ENCODE measurements at places on chromosomes 7 and 10. TPM values are rescaled to one million over a fixed set of nuclear protein-coding genes. Genes with fewer than 3 reads are reported as not detected.

- no peak for DNase-seq
Observed at GRCh38 chr7:103499976-103500375, 54.0 kb upstream of the SLC26A5 start.

DNA sequence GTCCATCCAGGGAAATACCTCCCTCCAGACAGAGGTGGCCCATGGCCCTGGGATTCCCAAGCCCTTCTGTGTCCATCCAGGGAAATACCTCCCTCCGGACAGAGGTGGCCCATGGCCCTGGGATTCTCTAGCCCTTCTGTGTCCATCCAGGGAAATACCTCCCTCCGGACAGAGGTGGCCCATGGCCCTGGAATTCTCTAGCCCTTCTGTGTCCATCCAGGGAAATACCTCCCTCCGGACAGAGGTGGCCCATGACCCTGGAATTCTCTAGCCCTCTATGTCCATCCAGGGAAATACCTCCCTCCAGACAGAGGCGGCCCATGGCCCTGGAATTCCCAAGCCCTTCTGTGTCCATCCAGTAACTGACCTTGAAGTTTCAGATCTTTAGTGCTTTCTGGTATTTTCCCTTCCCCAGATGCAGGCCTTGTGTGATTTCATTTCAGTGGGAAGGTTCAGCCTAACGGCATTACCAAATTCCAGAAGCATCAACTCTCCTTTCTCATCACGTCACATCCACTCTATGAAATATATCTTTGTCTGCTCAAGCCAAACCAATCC lies 28.8 kb upstream of the DIP2C start:
- DNase-seq: no peak

Gene ANKRD30A
- not detected for total RNA-seq

Gene KCP
- total RNA-seq: not detected

DNA sequence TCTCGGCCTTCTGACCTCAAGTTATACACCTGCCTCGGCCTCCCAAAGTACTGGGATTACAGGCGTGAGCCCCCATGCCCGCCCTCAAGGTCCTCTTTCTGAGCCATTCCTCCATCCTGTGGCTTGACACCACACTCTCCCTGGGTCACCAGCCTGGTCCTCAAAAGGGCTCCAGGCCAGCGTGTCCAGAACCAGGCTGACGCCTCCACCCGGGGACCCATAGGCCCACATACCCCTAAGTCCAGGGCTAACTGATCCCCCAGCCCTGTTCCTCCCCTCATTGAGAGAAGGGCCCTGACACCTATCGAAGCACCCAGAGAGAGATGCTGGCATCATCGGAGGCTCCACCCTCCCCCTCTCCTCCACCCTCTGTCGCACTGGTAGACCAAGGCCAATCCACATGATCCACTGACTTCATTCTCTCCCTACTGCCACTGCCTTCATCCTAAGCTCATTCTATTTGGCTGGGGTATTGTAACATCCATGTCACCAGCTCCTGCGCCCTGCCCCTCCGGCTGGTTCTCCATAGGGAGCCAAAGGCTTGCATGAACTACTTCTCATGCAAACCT lies 46.7 kb downstream of the TMEM270 start:
- no peak for DNase-seq

DNA sequence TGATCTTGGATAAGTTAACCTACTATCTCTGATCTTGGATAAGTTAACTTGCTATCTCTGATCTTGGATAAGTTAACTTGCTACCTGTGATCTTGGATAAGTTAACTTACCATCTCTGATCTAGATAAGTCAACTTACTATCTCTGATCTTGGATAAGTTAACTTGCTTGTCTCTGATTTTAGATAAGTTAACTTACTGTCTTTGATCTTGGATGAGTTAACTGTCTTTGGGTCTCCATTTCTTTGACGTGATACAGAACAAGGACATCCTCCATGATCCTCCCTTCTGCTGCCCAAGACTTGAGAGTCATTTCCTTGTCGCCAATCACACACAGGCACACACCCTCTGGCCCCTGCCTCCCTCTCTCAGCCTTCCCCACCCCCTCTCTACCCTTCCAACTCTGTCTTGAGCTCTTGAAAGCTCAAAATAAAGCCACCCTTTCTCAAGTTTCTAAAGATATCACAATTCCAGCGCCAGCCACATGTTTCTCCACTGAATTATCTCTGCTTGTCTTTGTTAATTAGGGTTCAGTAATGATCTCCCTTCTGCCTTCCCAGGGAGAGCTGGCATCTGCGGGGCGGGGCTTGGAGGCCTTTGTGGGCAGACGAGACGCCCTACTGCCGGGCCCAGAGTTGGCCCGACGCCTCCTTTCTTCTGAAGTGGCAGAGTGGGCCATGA lies 85.1 kb upstream of the GTF2I start:
- DNase-seq: no peak

Gene SLC26A4
- 0.94 TPM for total RNA-seq

Gene FAM131B
- 2.2 TPM for total RNA-seq

Gene SPDYE11
- total RNA-seq: not detected

- DNase-seq: no peak
Observed at GRCh38 chr10:35433851-35434426, 97.6 kb downstream of the CCNY start.

- DNase-seq: no peak
Observed at GRCh38 chr10:90317172-90317571, 540.7 kb downstream of the HTR7 start.

Gene DNAJC30
- 7.7 TPM for total RNA-seq

DNA sequence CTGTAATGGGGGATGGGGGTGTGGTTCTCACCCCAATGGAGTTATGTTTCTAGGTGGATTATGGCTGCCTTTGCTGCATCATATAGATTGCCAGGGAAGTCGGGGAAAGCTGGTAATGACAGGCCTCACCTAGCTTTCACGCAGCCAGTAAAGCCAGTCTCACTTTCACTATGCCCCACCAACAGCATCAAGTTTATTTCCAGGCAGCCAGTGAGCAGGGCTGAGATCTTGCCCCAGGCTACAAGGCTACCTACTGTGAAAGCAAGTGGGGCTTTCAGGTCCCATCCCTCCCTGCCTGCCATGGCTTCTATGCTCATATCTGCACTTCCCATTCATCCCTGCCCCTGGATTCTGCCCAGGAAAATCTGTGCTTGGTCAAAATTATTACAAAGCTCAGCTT lies 61.7 kb upstream of the NXPH1 start:
- DNase-seq: no peak

DNA sequence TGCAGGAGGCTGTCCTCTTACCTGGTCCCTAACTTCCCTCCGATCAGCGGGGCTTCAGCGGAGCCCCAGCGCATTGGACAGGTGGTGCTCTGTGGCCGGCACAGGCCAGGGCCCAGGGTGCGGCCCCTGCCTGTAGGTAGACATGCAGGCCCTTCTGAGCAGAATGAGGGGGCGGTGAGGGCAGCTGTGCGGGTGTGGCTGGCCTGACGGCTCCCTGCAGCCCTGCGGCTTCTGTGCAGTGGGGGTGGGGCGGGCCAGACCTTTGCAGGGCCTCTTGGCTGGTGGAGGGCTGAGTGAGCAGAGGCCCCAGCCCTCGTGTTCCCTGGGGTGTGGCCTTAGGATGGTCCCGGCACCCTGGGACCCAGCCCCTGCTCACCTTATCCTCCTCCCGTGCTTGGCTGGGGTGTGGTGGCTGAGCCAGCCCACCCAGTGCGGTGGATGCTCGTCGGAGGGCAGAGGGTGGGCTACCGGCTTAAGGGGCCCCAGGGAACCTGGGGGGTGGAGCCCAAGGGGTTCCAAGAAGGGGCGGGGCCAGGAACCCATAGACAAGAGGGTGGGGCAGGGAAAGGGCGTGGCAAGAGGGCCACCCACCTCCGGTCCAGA lies 175.2 kb upstream of the TNRC18 start:
- no peak for DNase-seq

GRCh38 chr7:12607134-12607533 lies 36.6 kb downstream of the SCIN start:
- DNase-seq: no peak

Gene NAT16
- not detected for total RNA-seq

Gene C10orf90
- total RNA-seq: not detected

GRCh38 chr10:125023255-125023654 lies 81.3 kb downstream of the ZRANB1 start:
- DNase-seq: no peak

Gene NUTM2E
- total RNA-seq: 0.13 TPM

DNA sequence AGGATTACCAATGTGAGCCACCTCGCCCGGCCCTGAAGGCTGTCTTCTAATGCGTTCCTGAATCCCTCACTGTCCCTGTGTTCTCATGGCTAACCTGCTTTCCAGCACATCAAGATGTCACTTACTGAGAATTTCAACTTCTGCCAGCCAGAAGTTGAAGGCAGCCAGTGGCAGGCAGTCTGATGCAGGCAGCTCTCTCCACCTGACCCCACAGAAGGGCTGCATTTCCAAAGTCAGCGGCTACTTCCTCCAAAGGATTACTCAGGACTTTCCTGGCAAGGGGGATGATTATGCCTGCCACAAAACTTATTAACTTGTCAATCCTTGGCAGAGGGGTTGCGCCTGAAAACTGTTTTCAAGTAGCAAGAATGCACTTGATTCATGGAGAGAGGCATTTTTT lies 1219.4 kb downstream of the TYW1 start:
- DNase-seq: no peak

Gene WDFY4
- total RNA-seq: 0.16 TPM

Gene UNCX
- total RNA-seq: not detected
